ENCODE measurements at places on chromosomes 13 and 19. TPM values are rescaled to one million over a fixed set of nuclear protein-coding genes. Genes with fewer than 3 reads are reported as not detected.

Gene NLRP5
- not detected for total RNA-seq

Gene CYP2S1
- not detected for total RNA-seq

- no peaks in the 10 kb centered on the region for H3K36me3 ChIP-seq
- DNase-seq = no peak
- no peak overlapping the region for H3K4me3 ChIP-seq
Measured at GRCh38 chr13:31477961-31478360, 261.4 kb upstream of the RXFP2 start.

- H3K36me3 ChIP-seq = no peaks in the 10 kb centered on the region
- H3K27ac ChIP-seq = peak overlapping the region; percentile 68
- H3K4me1 ChIP-seq = peaks cover 32% of the 10 kb centered on the region
- no peaks in the 10 kb centered on the region for H3K27me3 ChIP-seq
Measured at GRCh38 chr19:12946731-12947496, 1.3 kb downstream of the RAD23A start.

GRCh38 chr13:48647625-48648024, 6.1 kb upstream of the CYSLTR2 start:
- H3K4me1 ChIP-seq = no peaks in the 10 kb centered on the region

GRCh38 chr13:72341904-72342303, 385.5 kb downstream of the MZT1 start:
- H3K27ac ChIP-seq = no peak overlapping the region
- H3K27me3 ChIP-seq = no peaks in the 10 kb centered on the region
- H3K4me1 ChIP-seq = no peaks in the 10 kb centered on the region
- no peak for DNase-seq
- H3K4me3 ChIP-seq = no peak overlapping the region

- H3K4me3 ChIP-seq = no peak overlapping the region
- H3K36me3 ChIP-seq = no peaks in the 10 kb centered on the region
- peaks cover 9% of the 10 kb centered on the region for H3K4me1 ChIP-seq
- no peak overlapping the region for H3K27ac ChIP-seq
- H3K27me3 ChIP-seq = peaks cover 4% of the 10 kb centered on the region
Measured at GRCh38 chr19:54475706-54476105, 2.6 kb upstream of the CDC42EP5 start.

- H3K27me3 ChIP-seq = no peaks in the 10 kb centered on the region
- H3K4me3 ChIP-seq = no peak overlapping the region
- no peak overlapping the region for H3K27ac ChIP-seq
- H3K36me3 ChIP-seq = no peaks in the 10 kb centered on the region
- DNase-seq = no peak
- H3K4me1 ChIP-seq = no peaks in the 10 kb centered on the region
Measured at GRCh38 chr13:107568181-107568580, 647.2 kb downstream of the LIG4 start.

GRCh38 chr19:41616792-41617621, 9.9 kb downstream of the CEACAM4 start:
- DNase-seq = no peak
- H3K27me3 ChIP-seq = peaks cover 8% of the 10 kb centered on the region
- no peaks in the 10 kb centered on the region for H3K36me3 ChIP-seq
- no peak overlapping the region for H3K4me3 ChIP-seq
- H3K4me1 ChIP-seq = no peaks in the 10 kb centered on the region
